ENCODE measurements at places on chromosomes 6 and 20.
A peak's percentile ranks its signal among the peaks of the same experiment; 100 is the strongest.

- DNase-seq: peak; percentile 29
Observed at GRCh38 chr6:77466451-77467437, 3.5 kb upstream of the HTR1B start.

- DNase-seq: no peak
Observed at GRCh38 chr6:66558189-66558588, 851.2 kb upstream of the EYS start.

DNA sequence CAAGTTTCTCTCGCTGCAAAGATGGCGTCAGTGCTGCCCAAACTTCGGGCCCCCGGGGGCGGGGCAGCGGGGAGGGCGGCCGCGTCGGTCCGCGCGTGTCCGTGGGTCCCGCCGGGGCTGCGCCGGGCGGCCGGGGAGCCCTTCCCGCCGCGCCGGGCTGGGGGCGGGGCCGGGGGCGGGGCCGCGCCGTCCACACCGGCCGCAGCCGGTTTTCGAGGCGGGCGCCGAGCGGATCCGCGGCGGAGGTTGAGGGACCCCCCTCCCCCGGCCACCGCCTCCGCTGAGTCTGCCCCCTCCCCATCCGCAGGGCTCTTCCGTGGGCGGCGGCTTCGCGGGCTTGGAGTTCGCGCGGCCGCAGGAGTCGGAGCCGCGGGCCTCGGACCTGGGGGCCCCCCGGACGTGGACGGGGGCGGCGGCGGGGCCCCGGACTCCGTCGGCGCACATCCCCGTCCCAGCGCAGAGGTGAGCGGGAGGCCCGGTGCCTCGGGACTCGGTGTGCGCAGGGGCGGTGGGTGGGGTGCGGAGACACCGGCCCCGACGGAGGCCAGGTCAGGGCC is 572 bp downstream of the SLC2A4RG start:
- DNase-seq: no peak

DNA sequence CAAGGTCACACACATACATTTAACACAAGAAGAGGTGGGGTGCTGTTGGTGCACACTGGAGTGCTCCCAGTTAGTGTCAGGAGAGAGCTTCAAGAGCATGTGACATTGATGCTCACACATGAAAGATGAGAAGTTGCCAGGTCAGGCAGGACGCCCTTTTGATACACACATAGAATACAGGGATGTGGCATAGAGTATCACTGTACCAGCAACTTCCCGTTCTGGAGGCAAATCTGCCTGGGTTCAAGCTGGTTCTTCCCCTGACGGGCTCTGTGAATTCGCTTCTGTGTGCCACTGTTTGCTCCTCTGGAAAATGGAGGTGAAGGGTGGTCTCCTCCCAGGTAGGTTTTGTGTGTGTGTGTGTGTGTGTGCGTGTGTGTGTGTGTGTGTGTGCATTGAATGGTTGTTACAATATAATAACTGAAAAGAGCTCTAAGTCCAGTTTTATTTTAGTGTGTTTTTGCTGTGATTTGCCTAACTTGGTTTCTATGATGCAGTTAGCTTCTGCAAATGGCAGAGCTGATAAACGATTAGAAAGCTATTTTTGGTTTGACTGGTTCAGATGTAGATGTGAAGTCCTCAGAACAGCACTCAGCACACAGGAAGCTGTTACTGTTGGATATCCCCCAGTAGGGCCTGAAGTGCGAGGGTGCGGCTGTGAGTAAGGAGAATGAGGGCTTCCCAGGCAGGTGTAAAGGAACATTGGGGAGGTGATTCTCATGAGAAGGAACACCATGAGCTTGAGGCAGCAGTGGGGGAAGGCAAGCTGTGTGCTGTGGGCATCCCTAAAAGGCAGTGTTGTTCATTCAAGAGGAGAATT is 53.4 kb downstream of the HIVEP1 start:
- DNase-seq: no peak

GRCh38 chr6:168892031-168892430 is 361.6 kb downstream of the THBS2 start:
- no peak for DNase-seq

DNA sequence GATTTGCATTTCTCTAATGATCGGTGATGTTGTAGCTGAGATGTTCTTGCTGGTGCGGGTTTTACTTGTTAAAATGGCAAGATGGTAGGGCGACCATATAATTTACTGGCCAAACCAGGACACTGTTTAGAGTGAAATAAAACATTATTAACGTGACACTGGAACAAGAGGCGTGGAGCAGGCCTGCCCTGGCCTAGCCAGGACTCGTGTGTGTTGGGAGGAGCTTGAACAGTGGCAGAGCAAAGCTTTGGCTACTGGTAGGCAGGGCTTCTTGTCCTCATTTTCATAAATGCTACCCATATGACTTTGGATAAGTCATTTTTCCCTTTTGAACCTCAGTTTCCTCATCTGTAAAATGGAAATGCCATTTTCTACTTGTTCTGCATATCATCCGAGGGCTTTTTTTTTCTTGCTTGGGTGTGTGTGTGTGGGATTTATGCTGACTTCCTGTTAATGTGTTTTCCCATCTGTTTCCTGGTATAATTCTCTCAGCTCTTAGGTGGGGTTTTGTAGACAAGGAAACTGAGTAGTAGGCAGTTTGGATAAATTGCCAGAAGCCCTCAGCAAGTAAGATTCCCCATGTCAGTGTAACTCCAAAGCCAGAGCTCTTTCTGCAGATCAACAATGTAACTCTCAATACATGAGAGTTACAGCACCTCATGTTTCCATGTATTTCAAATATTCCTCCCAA is 81.7 kb downstream of the TOX2 start:
- DNase-seq: no peak

DNA sequence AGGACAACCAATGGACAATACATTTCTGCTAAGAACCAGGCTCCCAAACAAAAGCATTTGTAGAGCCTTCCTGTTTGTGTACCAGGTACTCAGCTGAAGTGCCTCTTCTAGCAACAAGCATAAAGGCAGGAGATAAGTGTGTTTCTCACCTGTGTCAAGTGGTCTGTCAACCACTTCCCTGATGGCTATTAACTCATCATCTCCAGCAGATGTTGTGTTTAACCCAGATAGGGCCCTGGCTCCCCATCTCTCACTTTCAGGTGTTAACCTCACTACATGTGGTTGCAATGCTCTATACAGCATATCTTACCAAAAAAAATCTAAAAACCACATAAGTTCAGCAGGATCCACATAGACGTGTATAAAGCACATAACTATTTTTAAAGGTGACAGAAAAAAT is 9.6 kb upstream of the IL17A start:
- DNase-seq: no peak

DNA sequence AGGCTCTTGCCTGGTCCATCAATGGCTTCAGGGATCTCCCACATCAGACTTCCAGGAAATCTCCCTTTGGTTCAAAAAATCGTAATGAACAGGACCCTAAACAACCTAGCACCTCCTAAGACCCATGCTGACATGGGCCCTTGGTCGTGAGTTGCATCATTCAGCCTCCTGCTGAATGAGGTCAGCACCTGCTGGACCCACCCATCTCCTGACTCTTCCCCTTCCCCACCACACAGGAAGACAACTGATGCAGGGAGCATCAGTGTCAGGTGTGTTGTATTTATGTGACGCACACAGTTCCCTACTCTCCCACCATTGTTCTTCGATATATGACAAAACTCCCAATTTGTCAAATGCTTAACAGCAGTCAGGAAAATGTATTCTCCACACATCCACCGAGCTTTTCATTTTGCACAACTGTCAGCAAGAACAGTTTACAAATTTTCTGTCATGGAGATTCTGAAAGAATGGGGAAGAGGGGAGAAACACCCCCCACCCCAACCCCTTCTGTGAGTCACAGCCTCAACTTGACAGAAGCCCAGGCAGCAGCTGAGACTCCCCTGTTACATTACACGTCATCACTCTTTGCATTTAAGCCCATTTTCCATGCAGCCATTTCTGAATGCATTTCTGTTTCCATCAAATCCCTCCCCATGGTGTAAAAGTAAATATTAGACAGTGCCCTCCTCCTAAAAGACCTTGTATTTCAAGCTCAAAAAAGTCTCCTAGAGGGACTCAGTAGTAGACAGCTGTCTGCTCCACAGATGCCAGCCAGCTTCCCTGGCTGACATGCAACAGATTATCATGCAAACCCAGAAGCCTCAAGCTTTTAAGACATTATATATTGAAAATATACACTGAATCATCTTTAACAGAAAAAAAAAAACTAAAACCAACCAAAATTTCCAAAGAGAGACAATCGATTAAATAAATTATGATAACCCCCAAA is 577.5 kb downstream of the PTPRT start:
- no peak for DNase-seq

- peak; percentile 86 for DNase-seq
Observed at GRCh38 chr6:34414999-34415858, 10.6 kb downstream of the RPS10 start.

Measured in KBM-7 (cell line).